NCI-H1436 (cell line): ENCODE measurements at places on chromosomes 3 and 15.

DNA sequence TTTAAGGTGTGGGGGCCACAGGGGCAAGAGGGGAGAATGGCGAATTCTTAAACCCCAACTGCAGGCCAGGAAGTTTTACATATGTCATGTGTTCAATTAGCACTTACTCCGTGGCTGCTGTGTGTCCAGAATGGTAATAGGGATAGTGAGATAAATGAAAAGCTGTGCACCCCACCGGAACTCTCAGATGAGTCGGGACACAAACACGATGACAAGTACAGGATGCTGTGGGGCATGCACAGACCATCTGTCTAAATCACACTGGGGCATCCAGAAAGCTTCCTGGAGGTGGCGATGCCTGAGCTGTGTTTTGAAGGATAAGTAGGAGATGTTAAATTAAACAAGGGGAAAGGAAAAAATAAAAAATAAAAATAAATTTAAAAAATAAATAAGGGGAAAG is 18.3 kb upstream of the TMEM158 start:
- no peak for DNase-seq

DNA sequence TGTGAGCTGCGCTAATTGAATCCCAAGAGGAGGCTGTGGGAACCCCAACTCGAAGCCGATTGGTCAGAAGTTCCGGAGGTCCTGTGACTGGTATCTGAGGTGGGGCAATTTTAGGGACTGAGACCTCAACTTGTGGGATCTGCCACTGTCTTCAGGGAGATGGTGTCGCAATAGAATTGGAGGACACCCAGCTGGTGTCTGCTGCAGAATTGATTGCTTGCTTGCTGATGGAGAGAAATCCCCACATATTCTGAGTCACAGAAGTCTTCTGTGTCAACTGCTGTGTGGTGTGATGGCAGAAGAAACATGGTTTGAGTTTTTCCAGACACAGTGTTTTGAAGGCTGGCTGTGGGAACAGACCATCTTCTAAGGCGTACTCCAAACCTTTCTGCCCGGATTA is 99.7 kb upstream of the PLXNA1 start:
- no peak for DNase-seq

- DNase-seq, result peak; percentile 84
These were observed 34.7 kb upstream of the NDUFB4 start for GRCh38 chr3:120561251-120562045.

DNA sequence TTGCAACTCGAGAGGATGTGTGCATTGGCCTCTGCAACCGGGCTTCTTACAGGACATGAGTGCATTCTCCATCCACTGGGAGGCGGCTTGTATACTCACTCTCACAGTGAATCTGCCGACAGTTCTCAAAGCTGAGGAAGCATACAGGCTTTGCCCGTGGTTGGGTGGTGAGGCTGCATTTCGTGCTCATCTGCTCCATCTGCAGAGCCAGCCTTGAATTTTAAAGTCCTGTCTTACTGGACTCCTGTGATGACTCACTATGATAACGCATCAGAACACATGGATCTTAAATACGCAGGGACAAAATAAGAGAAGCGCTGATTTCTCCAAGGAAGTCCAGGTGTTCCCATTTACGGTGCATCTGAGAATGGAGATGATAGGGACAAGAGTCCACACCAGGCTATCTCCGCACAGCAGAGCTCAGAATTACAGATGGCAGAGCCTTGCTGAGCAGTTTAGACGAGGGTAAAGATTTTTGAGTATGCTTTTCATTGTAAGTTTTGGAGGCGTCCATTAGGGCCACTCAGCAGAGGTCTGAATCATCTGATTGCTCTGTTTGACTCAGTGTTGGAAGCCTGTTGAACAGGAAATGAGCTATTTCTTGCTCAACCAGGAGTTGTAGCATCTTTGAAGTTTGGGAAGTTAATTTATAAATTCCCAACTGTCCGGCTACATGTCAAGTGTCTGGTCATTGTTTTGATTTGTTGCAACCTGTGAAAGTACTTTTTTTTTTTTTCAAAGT is 87.1 kb downstream of the GABRG3 start:
- no peak for DNase-seq

- no peak for DNase-seq
These were observed 29.6 kb downstream of the BTLA start for GRCh38 chr3:112469671-112470070.

GRCh38 chr15:65896236-65896635 is 26.9 kb downstream of the RAB11A start:
- no peak for DNase-seq

GRCh38 chr3:64188810-64189560 is 36.3 kb downstream of the PRICKLE2 start:
- no peak for DNase-seq

DNA sequence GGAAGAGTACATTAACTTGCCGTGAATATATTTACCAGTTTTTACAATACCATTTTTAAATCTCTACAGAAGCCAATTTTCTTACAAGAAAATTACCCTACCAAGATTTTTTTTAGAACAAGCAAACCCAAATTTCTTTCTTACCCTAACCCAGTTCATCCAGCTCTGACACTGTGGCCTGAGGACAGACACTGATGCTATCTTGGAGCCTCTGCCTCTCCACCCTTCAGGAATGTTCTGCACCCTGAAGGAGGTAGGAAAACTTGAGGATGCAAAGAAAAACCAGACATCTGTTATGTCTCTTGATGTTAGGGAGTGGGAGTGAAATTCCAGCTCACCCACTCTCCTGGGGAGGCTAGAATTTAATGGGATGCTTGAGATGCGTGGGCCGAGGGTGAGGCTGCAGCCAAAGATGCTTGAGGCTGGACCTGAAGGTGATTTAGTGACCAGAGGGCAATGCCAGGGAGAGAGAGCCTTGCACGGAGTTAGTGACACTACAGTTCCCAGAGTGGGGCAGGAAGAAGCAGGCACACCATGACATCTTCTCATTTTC is 69.9 kb downstream of the LIPC start:
- no peak for DNase-seq

- no peak for DNase-seq
These were observed 67.5 kb upstream of the CORO2B start for GRCh38 chr15:68511073-68511991.

DNA sequence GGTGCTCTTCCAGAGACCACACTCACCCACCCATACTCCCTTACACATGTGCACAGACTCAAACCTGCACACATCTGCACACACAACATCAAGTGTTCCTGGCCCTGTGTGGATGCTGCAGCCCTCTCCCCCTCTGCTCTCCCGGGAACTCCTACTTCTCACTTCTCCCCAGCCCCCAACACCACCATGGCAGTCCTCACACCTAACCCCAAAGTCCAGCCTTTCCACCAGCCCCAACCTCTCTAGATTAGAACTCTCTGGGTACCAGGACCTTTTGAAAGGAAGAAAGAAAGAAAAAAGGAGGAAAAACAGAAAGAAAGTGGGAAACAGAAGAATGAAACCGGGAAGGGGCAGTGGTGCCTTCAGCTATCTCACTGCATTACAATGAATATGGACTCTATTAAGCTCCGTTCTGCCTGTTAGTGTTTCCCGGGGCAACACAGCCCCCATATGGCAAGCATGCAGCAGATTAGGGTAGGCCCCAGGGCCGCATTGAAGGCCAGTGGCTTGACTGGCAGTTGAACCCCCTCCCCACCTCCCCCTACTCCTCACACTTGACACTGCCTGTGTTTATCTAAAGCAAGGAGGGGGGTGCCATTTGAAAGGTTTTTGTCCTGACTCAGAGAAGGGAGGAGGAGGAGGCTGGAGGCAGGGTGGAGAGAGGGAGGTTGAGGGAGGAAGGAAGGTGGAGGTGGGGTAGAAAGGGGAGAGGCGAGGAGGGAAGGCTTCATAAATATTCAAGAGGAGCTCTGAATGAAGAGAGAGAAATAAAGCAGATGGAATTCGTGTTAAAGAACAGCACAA is 30.1 kb downstream of the BOC start:
- DNase-seq, result no peak

DNA sequence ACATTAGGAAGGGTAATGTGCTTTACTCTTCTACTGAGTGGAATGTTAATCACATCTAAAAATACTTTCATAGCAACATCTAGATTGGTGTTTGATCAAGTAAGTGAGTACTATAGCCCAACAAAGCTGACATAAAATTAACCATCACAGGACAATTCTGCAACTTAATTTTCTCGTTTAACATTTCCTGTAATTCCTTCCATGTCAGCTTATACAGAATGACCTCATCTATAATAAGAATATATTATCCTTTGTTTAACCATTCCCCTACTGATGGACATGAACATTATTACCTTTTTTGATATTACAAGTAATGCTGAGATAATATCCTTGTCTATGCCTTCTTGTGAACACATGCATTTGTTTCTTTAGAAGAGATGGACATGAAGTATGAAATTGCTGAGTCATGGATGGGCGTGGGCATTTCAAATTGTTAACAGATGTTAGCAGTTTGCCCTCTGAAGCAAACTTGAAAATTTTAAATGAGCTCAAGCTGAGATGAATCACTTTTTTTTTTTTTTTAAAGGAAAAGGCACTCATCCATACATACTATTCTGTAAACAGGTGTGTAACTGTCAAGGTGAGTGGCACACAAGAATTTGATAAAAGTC is 85.1 kb downstream of the OXNAD1 start:
- DNase-seq, result no peak

DNA sequence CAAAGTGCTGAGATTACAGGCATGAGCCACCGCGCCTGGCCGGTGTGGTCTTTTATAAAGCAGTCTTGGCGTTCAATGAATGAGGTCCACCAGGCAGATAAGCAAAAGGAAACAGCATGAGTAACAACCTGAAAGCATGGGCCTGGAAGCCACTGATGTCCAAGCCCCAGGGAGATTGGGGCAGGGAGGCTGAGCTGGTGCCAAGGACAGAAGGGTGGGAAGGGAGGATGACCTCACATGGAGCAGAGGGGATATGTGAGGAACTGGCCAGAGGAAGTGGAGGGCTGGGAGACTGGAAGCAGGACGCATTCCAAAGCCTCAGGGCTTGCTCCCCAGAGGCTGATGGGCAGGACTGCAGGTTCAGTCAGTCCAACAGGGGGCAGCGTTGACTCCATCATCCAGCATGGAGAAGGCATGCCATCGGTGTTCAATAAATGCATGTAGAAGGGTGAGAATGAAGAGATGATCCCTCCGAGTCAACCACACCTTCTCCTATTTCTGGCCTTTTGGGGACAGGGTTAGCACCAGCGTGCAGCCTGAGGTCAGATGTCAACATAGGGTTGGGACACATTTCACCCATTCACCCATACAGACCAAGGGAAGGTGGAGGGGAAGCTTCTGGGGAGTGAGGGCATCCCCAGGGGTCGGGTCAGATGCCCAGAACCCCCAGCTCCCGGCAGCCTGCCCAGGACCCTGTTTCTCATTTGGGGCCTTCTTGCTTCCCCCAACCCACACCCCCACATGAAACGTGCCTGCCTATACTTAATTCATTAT is 14.8 kb downstream of the MYL3 start:
- no peak for DNase-seq

GRCh38 chr15:39495871-39496840 is 84.7 kb upstream of the THBS1 start:
- DNase-seq, result no peak

GRCh38 chr3:45554006-45554666 is 40.4 kb upstream of the LIMD1 start:
- no peak for DNase-seq

GRCh38 chr3:174791161-174791560 is 68.0 kb upstream of the NAALADL2 start:
- DNase-seq, result no peak

- no peak for DNase-seq
These were observed 27.1 kb downstream of the CPN2 start for GRCh38 chr3:194323785-194324735.

GRCh38 chr3:68306571-68306970 is 625.8 kb downstream of the TAFA4 start:
- no peak for DNase-seq

GRCh38 chr3:102790747-102791325 is 356.0 kb downstream of the ZPLD1 start:
- no peak for DNase-seq

DNA sequence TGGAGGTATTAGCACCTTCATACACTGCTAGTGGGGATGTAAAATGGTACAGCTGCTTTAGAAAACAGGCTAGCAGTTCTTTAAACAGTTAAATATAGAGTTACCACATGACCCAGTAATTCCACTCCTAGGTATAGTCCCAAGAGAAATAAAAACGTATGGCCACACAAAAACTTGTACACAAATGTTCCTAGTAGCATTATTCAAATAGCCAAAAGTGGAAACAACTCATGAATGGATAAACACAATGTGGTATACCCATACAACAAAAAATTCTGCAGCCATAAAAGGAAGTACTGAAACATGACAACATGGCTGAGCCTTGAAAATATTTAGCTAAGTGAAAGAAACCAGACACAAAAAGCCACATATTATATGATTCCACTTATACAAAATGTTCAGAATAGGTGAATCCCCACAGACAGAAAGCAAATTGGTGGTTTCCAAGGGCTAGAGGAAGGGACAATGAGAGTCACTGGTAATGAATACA is 40.8 kb upstream of the KLF13 start:
- DNase-seq, result no peak

DNA sequence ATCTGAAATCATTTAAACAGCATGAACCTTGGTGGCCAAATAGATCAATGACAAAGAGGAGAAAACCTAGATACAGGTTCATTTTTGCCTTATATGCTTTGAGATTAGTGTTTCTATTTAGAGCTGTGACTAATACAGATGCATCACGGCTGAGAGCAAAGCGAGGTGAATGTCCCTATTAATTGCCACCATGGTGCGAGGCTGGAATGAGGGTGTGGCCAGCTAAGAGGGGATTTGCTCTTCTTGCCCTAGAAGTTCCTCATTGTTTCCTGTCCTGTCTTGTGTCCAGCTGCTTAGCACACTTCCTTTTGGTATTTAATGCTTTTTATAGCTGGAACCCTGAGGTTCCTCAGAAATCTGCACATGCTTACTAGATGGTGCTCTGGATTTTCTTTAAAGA is 339.1 kb upstream of the RGMA start:
- no peak for DNase-seq

DNA sequence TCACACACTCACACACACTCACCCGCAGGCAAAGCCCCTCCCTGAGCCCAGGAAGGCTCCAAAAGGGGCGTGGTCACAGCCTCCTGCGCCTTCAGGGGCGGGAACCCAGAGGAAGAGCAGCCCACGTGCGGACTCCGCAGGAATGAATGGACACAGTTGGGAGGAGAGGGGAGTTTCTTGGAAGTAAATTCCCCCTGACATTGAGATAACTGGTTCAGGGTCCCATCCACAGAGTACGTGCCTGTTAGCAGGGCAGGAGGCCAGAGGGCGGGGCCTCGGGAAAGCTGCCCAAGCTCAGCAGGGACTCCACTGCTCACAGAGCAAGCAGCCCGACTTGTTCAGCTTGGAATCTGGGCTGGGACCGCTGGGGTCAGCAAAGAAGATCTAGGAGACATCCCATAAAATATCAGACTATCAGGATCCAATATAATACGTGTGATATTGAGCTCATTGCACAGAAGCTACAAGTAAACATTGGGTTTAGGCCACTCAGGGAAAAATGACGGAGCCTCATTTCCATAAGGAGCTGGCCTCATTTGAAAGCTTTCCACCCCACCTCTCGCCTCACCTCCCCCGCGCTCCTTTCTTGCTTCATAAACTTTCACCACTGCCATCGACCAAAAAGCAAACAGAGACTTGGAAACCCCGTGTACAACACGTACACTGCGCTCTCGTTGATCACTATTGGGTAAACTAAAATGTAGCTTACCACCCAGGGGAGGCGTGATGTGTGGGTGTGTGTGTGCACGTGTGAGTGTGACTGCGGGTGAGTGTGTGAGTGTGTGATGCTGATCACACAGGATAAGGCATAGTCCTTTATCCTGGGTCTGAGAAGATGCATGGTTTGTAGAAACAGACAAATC is 36.0 kb downstream of the TM2D3 start:
- DNase-seq, result no peak

- no peak for DNase-seq
These were observed 118.1 kb upstream of the LSAMP start for GRCh38 chr3:116563351-116563750.

- no peak for DNase-seq
These were observed 31.2 kb upstream of the CFAP20DC start for GRCh38 chr3:59081071-59081470.
